ENCODE measurements at places on chromosomes 12 and 14. TPM values are rescaled to one million over a fixed set of nuclear protein-coding genes. Genes with fewer than 3 reads are reported as not detected.

DNA sequence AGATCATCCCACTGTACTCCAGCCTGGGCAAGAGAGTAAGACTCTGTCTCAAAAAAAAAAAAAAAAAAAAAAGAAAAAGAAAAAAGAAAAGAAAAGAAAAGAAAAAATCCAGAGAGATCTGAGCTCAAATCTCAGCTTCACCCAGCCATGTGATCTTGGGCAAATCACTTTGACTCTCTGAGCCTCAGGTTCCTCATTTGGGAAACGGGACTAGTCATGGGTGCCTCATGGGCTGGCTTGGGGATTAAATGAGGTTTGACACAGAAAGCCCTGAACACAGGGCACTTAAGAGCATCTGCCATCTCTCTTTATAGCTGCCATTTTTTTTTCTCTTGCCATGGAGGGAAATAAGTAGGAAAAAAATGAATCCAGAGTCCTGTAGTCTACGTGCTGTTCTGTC, 86.2 kb upstream of the MYL2 start:
- DNase-seq, result no peak

DNA sequence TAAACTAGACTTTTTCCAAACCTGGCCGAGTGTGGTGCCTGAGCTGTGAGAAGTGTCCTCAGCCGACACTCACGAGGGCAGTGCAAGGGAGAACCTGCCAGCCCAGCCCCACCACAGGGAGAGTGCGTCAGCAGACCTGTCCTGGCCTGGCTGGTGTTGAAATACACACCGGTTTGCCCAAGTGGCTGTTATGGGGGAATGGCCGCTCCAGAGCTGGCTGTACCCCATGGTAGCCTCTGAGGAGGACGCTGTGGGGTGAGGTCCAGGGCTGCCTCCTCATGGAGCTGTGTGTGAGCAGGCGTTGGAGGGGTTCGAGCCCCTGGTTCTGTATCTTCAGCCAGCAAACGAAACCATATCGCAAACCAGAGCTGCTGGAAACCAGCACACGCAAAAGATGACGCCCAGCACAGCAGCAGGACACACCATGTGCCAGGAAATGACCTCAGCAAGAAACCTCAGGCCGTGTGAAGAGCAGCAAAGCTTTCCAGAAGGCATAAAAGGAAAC, 9.4 kb downstream of the ANKRD9 start:
- DNase-seq, result peak; percentile 62

Gene EFS
- total RNA-seq, result not detected

- no peak for DNase-seq
Measured at GRCh38 chr14:72892103-72892878, 1.6 kb downstream of the DPF3 start.

- DNase-seq, result no peak
Measured at GRCh38 chr14:104201063-104201462, 62.7 kb downstream of the KIF26A start.

DNA sequence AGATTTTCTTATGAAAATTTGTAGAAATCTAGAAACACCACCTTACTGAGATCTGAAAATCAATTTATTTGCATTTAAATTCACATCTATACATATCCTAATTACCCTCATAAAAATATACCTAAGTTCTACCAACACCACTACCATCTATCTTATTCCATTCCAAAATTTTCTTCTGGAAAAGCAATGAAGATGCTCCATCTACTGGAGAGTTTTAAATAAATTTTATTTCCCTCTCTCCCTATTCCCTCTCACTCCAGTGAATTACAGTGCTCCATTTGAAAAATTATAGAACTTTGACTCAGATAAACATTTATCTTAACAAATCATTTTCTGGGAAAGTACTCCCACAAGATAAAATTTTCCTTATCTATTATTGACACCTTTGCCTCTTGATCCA, 2.3 kb upstream of the C14orf39 start:
- DNase-seq, result no peak

- DNase-seq, result no peak
Measured at GRCh38 chr14:105047283-105048016, 17.8 kb downstream of the GPR132 start.

DNA sequence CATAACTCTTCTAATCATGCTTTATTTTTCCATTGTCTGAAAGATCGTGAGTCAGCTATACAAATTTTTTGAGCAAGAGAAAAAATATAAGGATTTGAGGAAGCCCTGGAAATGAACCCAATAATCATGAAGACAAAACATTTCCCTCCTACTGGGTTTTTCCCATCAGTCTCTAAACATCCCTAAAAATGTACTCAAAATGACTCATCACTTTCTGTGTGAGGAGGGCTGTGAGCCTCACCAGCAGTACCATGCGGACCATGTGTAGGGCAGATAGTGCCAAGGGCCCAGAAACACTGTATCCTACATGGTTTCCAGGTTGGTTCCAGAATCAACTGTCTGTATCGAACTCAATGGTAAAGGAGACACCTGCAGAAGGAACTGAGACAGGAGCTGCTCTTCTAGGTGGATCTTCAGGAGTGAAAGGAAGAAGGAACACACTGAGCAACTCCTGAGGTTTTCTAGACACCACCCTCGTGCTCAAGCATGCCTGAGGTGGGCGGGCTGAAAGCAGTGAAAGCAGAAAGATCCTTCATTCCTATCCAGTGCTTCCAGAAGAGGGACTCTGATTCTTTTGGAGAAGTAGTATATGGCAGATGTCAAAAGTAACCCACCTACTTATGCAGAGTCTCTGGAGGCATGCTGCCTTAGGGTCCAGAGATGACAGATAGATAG, 48.6 kb upstream of the RHOJ start:
- no peak for DNase-seq

GRCh38 chr12:6187948-6188793, 12.0 kb upstream of the CD9 start:
- no peak for DNase-seq

DNA sequence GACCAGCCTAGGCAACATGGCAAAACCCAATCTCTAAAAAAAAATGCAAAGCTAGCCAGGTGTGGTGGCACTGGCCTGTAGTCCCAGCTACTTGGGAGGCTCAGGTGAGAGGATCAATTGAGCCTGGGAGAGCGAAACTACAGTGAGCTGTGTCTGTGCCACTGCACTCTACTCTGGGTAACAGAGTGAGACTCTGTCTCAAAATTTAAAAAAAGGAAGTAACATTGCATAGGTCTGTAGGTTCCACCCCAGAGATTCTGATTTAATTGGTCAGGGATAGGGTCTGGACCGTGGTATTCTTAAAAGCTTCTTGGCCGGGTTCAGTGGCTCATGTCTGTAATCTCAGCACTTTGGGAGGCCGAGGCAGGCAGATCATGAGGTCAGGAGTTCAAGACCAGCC, 26.2 kb downstream of the ZC2HC1C start:
- no peak for DNase-seq

Gene TESPA1
- total RNA-seq, result not detected

GRCh38 chr12:95240556-95240955, 22.9 kb downstream of the VEZT start:
- DNase-seq, result no peak

DNA sequence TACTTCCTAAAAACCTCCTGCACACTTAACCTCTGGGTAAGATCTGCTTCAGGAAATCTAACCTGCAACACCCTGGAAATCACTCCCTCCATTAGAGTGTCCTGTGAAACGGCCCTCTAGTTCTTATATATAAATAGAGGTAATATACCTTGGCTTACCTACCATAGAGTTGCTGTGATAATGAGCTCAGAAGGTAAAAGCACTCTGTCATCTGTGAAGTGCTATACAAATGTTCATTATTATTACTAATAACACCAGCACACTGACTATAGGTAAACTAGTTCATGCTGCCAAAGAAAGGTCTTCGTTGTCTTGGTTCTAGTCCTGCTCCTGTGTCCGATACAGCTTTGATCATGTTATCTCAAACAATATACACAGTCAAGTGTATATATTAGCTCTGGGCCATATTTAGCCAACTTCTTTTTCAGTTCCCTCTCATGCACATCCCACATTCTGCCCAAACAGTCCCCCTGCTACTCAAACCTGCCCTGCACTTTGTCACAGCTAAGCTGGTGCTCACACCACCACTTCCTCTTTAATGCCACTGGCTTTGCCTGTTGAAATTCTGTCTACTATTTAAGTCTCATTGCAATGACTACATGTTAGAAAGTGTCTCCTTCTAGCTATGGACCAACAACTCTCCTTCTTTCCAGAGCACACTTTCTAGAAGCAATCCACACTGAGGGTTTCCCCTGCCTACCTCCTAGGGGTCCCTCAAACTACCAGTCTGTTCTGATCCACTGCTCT, 5.1 kb downstream of the E2F7 start:
- DNase-seq, result no peak

Gene TOMM20L
- not detected for total RNA-seq

Gene PMCH
- not detected for total RNA-seq

Gene CPNE6
- total RNA-seq, result not detected

Gene THAP2
- 6.3 TPM for total RNA-seq

GRCh38 chr12:98483621-98484503, 31.5 kb upstream of the TMPO start:
- no peak for DNase-seq

DNA sequence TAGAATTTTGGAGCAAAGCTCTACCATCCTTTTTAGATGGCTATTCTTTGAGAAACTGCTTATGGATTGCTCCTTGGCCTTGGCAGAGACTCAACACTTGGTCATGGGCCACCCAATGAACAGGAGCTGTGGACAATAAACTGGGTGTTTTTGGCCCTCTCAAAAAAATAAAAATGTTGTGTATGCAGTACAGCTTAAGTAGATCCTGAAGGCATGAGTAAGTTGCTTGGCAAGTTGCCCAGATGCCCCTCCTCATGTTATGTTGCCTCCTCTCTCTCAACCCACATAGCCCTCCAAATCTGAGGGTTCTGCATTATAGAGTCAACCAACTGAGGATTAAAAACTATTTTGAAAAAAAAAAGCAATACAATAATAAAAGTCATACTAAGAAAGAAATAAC, 124.9 kb downstream of the ATP23 start:
- no peak for DNase-seq

DNA sequence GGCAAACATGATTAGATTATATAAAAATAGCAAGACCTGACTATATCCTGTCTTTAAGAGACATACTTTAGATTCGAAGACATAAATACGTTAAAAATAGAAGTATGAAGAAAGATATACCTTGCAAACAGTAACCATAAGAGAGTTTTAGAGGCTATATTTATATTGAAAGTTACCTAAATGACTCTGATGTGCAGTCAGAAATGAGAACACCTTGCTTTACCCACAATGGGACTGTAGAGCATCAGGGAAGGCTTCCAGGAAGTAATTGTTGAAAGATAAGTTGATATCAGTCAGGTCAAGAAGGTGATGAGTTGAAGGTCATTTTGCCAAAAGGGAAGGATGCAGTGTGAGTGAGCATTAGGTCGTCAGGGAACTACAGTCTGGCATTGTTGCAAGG, 110.2 kb downstream of the NEDD1 start:
- DNase-seq, result no peak

DNA sequence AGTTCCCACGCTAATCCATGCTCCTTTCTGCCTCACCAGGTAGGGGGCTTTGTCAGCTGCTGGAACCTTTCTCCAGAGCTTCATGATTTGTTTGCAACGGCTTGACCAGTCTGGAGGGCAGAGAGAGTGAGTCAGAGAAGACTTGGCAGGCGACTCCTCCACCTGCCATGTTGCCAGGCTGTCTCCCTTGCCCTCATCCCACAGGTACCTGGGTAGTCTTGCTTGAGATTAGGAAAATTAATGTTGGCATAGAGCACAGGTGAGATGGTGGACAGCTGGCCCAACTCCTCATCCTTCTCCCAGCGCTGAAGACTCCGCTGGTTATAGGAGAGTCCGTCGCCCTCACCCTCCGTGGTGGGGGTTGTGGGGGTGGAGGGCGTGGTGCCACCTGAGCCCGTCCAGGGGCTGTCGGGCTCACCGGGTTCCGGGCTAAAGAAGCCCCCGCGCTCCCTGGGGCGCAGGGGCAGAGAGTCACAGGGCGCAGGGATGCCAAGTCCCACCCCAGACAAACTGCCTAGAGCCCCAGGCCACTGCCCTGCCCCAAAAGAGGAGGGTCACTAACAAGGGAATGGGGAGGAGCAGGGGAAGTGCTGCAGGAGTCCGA, 18.6 kb downstream of the KMT2D start:
- DNase-seq, result no peak

- no peak for DNase-seq
Measured at GRCh38 chr14:92717571-92718042, 30.8 kb downstream of the LGMN start.

Gene SOAT2
- not detected for total RNA-seq

GRCh38 chr14:99768381-99768780, 24.8 kb upstream of the EML1 start:
- peak; percentile 97 for DNase-seq

Gene ANG
- 4.2 TPM for total RNA-seq

Gene PPP1R1A
- total RNA-seq, result not detected

- DNase-seq, result no peak
Measured at GRCh38 chr12:111569363-111570083, 29.6 kb downstream of the ATXN2 start.

- no peak for DNase-seq
Measured at GRCh38 chr14:39912192-39913100, 480.2 kb upstream of the FBXO33 start.

GRCh38 chr14:85027681-85028370, 502.1 kb upstream of the FLRT2 start:
- DNase-seq, result no peak

DNA sequence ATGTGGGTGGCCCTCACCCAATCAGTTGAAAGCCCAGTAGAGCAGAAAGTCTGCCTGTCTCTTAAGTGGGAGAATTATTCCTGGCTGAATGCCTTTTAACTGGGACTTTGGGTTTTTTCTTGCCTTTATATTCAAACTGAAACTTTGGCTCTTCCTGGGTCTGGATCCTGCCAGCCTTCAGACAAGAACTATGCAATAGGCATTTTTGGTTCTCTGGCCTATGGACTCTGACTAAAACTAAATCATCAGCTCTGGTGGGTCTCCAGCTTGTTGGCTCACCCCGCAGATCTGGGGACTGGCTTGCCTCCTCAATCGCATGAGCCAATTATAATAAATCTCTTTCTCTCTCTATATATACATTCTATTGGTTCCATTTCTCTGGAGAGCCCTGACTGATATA, 173.0 kb upstream of the IGF1 start:
- no peak for DNase-seq

DNA sequence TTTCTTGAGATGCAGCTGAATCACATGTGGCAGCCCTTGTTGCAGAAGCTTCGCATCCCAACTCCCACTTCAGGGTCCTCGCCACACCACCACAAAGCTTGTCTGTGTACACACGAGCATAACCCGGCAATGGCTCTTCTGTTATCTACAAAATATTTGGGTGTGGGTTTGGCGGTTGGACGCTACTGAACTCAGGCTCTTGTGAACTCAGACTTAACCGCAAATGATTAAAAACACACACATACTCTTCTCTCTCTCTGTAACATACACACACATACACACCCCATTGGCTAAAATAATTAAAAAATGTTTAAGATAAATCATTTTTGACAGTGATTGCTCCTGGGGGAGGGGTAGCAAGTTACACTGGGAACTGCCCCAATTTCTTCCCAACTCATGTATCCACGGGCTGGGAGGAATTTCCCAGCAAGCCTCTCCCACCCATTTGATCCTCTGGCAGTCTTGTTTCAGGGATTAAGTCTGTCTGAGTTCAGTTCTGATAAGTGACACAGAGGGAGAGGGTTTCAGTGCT, 63.7 kb upstream of the MANSC4 start:
- DNase-seq, result no peak

Gene LRRC10
- total RNA-seq, result not detected
